ENCODE measurements at places on chromosomes 2 and 18.

GRCh38 chr2:145652571-145653545 lies 1132.9 kb upstream of the ZEB2 start:
- peak; percentile 72 for DNase-seq

DNA sequence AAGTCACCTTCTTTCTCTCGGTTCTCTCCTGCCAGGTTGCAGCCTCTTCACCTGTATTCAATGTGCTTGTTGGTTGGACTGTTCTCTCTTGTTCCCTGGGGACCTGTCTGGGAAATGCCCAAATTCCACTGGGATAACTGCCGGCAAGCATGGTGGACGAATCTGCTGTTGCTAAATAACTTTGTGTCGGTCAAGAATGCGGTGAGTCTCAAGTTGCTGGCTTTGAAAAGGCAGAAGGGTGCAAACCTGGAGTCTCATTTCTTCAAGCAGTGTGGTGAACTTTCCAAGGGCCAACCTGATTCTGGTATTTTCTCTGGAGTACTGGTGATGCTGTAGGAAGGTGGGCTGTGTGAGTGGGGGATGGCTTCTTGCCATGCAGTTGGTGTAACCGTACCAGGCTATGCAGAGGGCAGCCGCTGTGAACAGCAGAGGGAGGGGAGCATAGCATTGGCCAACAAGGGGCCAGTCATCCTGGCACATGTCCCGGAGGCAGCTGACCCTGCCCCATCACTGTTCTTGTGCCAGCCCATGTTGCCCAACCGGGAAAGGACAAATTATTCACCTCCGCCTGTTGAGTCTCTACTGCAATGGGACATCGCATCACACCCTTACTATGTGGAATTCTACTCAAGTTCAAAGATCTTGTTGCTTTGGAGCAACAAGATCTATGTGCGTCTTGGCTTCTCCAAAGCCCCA lies 88.1 kb upstream of the SEC11C start:
- DNase-seq: peak; percentile 53

DNA sequence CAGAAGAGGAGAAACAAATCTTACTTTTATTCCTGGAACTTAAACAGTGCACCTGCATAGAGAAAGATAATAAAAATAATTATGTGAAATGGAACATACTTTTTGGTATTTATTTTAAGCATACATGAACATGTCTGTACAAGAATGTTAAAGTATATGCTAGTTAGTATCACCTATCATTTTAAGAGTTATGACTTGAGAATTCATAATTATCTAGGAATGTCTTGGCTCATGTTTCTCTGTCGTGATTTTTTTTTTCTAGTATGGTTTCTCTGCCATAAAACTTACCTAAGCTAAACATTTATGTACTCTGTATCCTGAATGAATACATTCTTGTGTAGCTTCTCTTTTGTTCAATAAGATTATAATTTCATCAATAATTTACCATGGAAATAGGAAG lies 4.2 kb downstream of the SERPINB7 start:
- DNase-seq: no peak

DNA sequence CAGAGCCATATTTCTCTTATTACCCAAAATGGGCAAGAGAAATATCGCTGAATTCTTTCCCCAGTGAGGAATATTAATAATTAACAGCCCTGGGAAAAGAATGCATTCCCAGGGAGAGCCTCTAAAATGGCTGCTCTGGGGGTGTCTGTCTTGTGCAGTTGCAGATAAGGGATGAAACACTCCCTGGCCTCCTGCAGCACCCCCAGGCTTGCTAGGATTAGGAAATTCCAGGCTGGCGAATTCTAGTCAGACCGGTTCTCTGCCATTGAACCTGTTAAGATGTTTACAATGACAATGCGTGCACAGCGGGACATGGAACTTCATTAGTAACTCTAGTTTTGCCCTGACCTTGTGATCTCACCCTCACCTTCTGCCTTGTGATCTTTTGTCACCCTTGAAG lies 24.5 kb downstream of the MRPL30 start:
- DNase-seq: no peak

GRCh38 chr2:42962508-42962953 lies 170.1 kb upstream of the HAAO start:
- no peak for DNase-seq

GRCh38 chr2:161166538-161167409 lies 6.5 kb downstream of the TANK start:
- DNase-seq: peak; percentile 93

GRCh38 chr2:168392797-168393196 lies 63.3 kb upstream of the CERS6 start:
- DNase-seq: no peak

DNA sequence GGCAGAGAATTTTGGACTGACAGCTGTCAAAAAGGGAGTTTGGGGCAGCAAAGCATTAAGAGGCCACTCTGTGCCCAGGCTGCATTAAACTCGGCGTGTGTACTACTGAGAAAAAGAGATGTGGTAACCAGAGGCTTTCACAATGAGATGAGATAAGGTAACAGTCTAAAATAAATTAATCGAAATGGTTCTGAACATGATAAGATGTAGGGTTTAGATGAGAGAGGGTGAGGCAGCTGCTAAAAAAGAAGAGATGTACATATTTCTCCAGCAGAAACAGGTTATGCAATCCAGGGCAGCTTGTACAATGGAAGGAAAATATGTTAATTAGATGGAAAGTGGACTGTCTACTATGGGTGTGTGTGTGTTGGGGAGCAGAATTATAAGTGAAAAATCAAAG lies 39.2 kb upstream of the ACTR3 start:
- no peak for DNase-seq

- no peak for DNase-seq
Measured at GRCh38 chr2:2146969-2147900, 183.8 kb downstream of the MYT1L start.

- DNase-seq: no peak
Measured at GRCh38 chr2:158963071-158963470, 5.4 kb upstream of the TANC1 start.

GRCh38 chr18:63317982-63318888 lies 1.3 kb downstream of the BCL2 start:
- DNase-seq: peak; percentile 61

DNA sequence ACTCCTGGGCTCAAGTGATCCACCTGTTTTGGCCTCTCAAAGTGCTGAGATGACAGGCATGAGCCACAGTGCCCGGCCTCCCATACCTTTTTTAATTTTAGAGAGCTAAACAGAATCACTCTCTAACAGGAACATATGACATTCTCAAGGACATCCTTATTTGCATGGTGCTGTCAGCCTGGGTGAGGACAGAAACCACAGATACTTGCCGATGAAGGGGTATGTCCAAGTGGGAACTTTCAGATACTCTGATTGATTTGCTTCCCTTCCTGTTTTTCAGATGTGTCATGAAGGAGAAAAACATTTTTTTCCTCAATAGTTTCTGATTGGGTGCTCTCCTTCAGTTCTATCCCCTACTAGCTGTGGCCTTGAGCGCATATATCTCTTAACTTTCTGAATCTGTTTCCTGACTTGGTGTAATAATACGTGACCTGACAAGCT lies 49.6 kb downstream of the MYO3B start:
- no peak for DNase-seq

DNA sequence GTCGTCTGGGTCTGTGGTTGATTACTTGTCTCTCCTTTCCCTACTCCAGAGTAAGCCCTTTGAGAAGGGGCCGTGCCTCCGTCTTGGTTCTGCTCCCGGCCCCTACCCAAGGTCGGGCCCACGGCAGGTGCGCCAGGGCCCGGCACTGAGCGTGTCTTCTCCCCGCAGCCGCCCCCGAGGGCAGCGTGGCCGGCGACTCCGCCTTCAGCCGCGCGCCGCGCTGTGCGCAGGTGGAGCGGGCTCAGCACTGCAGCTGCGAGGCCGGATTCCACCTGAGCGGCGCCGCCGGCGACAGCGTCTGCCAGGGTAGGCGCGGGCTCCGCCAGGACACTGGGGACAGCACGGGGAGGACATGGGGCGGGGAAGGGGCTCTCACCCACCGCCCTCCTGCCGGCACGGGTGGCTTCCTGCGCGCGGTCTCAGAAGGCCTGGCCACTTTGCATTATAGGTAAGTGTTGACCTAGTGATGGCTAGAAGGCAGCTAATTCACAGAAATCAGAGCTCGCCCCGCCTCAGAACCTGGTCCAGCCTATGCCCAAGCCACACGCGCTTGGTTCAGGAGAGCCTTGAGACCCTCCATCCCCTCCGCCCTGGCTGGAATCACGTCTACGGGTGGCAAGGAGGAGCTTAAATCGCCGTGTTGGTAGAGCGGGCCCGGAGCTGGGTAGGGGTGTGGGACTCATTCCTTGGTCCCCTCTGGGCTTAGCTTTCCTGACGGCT lies 43.5 kb downstream of the FBLN7 start:
- DNase-seq: no peak

GRCh38 chr18:5942591-5942990 lies 47.3 kb upstream of the TMEM200C start:
- DNase-seq: no peak
